Effector CD4-positive, alpha-beta T cell (primary cell): ENCODE measurements at places on chromosomes 13 and 19.

- DNase-seq = no peak
Observed at GRCh38 chr13:53141336-53141735, 112.7 kb downstream of the OLFM4 start.

DNA sequence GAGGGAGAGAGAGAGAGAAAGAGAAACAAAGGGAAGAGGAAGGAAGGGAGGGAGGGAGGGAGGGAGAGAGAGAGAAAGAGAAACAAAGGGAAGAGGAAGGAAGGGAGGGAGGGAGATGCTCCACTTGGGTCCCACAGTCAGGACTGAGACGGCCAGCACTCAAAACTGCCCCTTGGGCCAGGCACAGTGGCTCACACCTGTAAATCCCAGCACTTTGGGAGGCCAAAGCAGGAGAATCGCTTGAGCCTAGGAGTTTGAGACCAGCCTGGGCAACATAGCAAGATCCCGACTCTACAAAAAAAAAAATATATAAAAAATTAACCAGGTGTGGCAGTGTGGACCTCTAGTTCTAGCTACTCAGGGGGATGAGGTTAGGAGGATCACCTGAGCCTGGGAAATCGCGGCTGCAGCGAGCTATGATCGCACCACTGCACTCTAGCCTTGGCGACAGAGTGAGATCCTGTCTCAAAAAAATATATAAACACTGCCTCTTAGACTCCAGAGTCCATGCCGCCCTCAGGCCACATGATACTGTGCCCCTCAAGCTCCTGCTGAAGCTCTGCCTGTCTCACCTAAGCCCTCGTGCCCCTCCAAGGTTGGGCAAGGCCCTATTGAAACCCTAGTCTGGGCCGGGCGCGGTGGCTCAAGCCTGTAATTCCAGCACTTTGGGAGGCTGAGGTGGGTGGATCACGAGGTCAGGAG lies 8.4 kb downstream of the ARRDC2 start:
- no peak for DNase-seq

DNA sequence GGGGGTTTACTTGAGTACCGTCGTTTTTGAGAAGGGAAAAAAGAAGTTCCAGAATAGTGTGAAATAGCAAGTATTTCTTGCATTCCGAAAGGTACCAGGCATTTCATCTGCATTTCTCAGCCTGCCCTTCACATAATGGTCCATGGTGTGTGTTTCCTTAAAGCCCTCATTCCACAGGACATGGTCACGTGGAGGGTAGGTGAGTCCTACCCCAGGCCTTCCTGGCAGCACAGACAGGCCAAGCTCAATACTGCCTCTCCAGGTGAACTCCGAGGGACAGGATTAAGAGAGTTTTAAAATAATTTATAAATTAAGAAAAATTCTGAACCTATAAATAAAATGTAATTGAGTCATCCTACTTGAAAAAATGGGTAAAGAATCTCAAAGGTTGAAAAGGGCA lies 64.7 kb downstream of the TNFRSF19 start:
- DNase-seq = no peak

DNA sequence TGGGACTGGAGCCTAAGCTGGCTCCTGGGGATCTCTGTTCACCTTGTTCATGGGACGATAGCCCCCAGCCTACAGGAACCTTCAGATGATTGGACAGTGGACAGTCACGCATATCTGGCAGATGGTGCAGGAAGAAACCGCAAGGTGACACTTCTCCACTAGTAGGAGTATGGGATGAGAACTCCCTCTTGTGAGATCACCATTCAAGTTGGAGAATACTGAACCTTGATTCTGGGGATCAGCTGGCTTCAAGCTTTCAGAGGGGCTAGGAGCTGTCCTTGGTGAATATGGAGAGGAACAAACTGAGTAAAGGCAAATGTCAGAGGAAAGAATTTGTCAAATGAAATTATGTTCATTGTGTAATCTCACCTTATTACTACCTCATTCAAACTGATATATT lies 204.5 kb downstream of the PDS5B start:
- DNase-seq = no peak

DNA sequence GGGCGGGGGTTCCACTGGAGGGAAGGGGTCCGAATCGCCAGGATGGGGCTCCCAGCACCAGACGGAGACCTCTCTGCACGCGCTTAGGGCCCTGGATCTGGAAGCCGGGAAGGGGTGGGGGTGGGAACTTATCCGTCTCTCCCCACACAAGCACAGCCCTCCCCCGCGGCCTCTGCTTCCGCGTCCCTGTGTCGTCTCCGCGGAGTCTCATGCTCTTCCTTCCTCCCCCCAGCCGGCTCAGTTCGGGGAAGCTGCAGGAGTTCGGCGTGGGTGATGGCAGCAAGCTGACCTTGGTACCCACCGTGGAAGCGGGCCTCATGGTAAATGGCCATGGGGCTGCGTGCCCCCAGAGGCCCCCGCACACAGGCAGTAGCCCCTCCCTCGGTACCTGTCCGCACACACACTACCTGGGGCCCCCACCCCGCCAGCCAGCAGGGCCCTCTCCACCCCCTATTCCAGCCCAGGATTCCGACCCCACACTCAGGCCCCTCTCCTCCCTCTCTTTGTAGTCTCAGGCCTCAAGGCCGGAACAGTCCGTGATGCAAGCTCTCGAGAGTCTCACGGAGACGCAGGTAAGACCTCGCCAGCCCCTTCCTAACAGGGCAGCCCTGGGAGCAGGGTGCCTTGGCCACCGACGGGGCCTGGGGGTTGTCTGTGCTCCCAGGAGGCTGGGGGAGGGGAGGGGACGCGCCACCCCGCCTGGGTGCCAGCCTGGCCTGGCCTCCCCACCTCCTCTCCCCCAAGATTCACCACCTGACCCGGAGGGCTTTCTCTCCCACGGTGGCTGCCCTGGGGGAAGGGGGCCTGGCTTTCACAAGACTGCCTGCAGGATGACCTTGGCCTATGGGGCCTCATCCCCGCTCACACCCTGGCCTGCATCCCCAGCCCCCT lies 3.2 kb downstream of the MIDN start:
- DNase-seq = peak; percentile 59
